Stimulated activated memory B cell treated with anti-CD40 and anti-IgM and Interleukin-4, amounts not matched to agents 10 μg/mL and 1 μg/mL and 100 μg/mL, for 72 hours (primary cell): ENCODE measurements at places on chromosomes 7 and 10.

DNA sequence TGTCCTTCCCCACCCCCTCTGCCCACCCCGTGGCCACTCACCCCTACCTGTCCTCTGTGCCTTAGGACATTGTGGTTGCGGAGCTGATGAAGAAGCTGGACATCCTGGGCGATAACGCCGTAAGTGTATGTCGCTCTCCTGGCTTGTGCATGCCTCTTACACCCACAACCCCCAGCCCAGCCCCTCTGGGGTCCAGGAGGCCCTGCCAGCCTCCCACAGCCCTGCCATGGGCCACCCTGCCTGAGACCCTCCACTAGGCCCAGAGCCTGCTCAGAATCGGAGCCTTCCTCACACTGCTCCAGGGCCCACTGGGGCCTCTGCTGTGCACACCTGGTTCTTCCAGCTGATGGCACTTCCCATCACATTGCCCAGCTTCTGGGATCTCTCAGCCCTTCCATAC, 36.8 kb upstream of the DPYSL4 start:
- H3K27ac ChIP-seq: no peak overlapping the region
- no peaks in the 10 kb centered on the region for H3K4me1 ChIP-seq
- no peak overlapping the region for H3K4me3 ChIP-seq
- no peak for ATAC-seq

DNA sequence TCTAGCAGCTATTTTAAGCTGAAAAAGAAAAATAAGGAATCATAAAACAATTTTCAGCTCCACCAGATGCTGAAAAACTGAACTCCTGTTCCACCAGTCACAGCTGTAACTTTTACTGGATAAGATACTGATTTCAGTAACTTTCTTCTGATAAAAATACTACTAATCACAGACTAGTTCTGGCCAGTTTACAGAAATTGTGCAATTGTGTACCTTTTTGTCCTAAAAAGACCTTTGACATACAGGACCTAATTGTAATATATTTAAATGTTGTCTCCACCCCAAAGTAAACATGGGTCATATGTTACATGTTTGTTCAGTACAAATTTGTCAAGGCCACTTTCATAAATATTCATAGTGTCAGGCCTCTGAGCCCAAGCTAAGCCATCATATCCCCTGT, 27.1 kb upstream of the PIP start:
- no peak for ATAC-seq
- no peaks in the 10 kb centered on the region for H3K27me3 ChIP-seq
- no peak overlapping the region for H3K27ac ChIP-seq

- H3K36me3 ChIP-seq: no peaks in the 10 kb centered on the region
- H3K4me1 ChIP-seq: no peaks in the 10 kb centered on the region
- H3K4me3 ChIP-seq: no peak overlapping the region
Measured at GRCh38 chr10:49387071-49387470, 8.8 kb downstream of the DRGX start.

DNA sequence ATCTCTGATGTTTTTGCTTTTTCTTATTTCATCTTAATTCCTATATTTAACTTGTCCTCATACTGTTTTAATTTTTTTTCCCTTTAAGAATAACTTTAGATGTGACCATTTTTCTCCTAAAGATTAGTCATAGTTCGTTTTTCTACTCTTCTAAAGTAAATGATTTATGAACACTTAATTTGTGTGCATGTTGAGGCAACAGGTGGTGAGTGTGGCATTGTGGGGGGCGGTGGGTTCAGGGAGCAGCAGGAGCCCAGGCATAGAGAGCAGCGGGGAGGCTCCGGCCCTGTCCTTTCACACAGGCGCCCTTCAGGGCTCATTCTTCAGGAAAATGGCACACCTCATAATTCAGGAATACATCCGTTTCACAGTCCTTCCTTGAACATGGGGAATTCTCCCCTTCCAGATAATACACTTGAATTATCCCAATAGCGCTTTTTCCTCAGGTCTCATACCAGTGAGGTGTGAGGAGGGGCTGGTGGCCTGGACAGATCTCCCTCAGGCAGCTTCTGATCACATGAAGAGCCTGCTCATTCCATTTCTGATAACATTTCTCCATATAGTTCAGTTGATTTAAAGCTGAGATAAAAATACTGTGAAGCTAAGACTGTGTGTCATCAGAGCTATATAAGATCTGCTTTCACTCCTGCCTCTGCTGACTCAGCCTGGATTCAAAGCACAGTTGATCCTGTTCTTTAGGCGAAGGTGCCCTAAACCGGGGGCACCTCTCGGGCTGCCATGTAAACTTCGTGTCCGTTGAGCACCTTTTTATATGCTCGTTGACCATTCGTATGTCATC, 40.2 kb downstream of the CUL1 start:
- H3K4me1 ChIP-seq: peaks cover 5% of the 10 kb centered on the region
- no peak overlapping the region for H3K4me3 ChIP-seq
- H3K27ac ChIP-seq: no peak overlapping the region
- peaks cover 71% of the 10 kb centered on the region for H3K36me3 ChIP-seq
- no peak for ATAC-seq
- H3K27me3 ChIP-seq: no peaks in the 10 kb centered on the region

- H3K4me1 ChIP-seq: no peaks in the 10 kb centered on the region
- H3K36me3 ChIP-seq: no peaks in the 10 kb centered on the region
- ATAC-seq: no peak
- H3K4me3 ChIP-seq: no peak overlapping the region
Measured at GRCh38 chr7:95059842-95060313, 152.5 kb downstream of the PPP1R9A start.
